Stimulated activated CD8-positive, alpha-beta memory T cell treated with anti-CD3 and anti-CD28 coated beads, Interleukin-7, amount 100 ng/mL, for 1 hour (primary cell): ENCODE measurements at places on chromosomes 5 and 9.

- peak; percentile 35 for DNase-seq
These were observed 2.4 kb downstream of the ANXA6 start for GRCh38 chr5:151154931-151155774.

GRCh38 chr5:68288707-68289134, 73.2 kb downstream of the PIK3R1 start:
- no peak for DNase-seq

GRCh38 chr9:14863402-14863801, 46.8 kb downstream of the FREM1 start:
- DNase-seq, result no peak

DNA sequence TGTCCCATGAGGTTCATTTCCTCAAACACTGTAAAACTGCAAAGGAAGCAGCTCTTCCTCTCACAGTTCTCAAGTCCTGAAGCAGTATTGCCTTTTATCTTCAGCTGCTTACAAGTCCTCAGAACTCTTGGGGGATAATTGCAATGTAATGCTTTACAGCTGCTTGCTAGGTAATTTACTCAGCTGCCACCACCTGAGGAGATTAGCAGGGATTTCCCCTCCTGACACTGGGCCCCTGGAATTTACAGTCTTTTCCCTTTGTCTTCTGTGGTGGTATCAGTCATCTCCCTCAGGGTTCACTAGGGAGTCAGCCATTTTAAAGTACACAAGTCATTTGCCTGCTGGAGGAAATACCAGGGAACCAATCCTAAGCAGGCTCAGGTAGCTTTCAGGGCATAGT, 754.3 kb upstream of the GRAMD2B start:
- DNase-seq, result no peak

DNA sequence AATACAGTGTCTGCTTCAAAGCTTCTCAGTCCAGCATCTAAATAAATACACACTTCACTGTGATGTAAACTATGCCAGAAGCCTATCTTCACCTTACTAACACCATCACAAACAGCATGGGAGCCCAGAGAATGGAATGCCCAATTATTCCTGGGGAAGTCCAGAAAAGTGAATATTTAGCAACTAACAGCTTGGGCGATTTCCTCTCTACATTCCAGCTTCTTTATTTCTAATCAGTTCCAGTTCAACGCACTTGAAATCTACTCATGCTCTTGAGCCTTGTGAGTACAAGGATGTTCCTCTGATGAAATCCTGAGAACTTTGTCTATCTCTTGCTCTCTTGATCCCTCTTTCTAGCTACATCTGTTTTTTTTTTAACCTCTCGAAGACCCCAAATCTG, 100.4 kb upstream of the C9orf72 start:
- DNase-seq, result no peak
